ENCODE measurements at places on chromosomes 7 and 10.

DNA sequence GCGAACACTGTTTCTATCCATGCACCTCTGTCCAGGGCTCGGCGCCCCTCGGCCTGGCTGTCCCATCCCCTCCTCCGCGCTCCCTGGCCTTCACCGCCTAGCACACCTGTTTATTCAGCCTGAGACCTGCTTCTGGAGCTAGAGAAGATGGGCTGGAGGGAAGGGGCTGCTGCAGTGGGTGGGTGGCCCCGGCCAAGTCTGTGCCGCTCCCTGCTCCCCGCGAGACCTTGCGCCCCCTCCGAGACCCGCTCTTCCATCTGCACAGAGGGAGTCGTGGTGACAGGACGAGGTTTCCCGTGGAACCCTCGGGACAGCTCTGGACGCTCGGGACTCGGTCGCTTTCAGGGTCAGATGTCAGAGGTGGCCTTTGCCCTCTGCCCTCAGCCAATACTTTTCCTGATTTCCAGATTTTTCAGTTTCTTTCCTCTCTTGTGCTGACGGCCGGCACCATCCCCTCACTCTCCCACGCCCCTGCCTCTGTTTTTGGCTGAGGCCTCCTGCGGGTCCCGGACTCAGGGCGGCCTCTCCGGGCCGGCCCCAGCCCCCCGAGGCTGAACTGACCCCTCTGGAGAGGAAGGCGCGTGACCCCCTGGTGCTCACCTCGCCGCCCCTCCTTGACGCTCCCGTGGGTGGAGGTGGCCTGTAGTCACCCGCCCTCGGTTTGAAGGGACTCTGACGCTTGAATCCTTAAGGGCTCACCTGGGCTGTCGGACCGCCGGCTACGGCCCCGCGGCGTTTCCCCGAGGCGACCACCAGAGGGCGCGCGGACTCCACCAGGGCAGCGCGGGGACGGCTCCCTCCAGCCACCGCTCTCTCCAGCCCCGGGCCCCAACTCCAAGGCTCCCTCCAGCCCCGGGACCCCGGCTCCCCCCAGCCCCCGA is 15.6 kb downstream of the SHH start:
- no peak for DNase-seq

DNA sequence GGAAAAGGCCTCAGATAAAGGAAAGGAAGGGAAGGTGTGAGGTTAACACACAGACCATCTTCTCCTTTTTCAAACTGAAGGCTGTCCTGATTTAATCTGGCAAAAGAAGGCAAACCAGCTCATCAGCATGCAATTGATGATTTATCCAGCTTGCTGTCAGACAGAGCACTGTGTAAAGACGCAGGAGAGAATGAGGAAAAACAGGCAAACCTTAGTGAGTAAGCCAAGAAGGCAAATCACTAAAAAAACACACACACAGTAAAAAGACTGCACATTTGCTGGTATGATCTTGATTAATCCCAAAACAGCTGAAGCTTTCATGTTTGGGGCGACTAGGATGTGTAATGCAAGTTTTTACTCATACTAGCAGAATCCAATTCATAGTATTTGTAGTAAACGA is 65.8 kb upstream of the SKAP2 start:
- peak; percentile 37 for DNase-seq

- DNase-seq: peak; percentile 44
Observed at GRCh38 chr10:24254180-24254579, 45.2 kb downstream of the KIAA1217 start.

DNA sequence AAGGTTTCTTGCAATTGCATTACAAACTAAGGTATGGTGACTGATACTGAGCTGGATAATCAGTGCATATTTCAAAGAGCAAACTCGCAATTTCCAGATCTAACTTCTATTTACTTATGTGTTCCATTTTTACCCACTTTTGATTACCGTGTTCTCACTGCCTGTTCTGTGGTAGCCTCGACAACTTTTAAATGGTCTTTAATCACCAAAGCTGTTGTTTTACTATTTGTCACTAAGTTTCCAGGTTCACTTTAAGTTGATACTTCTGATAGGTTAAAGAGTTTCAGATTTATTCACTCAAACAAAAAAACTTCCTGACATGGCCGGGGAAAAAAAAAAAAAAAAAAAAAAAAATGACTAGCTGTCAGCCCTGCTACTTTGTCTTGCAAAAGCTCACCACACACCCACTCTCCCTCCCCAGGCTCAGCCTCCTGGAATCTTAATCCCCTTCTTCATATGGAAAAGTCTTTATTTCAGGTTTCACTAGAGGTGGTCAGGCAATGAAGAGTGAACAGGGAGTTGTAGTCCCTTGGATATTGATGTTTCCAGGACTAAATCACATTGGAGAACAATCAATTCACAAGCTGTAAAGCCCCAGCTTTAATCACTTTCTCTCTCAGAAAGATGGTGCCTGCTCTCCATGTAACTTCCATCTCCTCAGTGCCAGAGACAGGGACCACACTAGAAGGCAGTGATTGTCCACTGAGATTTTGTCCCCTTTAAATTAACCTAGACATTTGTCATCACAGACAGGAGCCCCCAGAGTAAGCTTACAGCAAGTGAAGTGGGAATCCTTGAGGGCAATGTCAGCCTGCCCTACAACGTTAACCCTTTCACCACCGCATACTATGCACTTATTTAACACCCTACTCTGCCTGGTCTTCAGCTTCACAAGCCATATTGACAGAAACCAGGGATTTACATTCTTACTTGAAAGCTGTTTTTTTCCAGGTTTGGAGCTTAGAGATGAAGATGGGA is 749.1 kb upstream of the SORCS1 start:
- no peak for DNase-seq

- peak; percentile 83 for DNase-seq
Observed at GRCh38 chr7:75905785-75906604, 9.0 kb upstream of the POR start.

DNA sequence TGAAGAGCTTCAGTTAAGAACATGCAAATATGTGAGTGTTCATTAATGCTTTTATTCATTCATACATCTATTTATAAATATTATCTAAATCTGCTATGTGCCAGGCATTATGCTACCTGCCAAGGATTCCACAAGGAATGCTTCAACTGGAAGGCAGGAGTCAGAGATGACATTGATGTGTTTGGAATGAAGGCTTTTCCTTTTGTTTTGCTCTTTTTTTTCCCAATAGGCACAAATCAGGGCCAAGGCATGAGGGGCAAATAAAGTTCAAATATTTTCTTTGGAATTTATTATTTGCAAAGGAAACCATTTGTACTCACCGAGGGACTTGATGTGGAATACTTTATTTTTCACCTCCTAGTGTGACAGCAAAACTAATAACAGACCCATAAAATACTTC is 530.3 kb downstream of the ARL4A start:
- DNase-seq: no peak

DNA sequence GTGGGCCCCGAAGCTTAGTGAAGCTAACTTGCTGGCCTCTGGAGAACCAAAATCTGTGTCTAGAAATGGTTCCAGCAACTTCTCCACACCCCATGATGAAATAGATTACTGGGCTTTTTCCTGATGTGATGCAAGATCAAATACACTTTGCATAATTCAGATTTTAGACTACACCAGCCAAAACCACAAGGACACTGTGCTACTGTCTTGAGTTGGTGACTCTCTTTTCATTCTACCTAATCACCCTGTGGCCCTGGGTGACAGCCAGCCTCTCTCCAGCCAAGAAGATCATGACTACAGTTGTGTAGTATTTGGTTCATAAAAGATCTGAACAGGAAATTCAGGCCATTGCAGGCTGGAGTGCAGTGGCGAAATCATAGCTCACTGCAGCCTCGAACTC is 22.2 kb downstream of the AZGP1 start:
- DNase-seq: peak; percentile 27

- peak; percentile 71 for DNase-seq
Observed at GRCh38 chr10:62244785-62245467, 23.7 kb downstream of the RTKN2 start.

DNA sequence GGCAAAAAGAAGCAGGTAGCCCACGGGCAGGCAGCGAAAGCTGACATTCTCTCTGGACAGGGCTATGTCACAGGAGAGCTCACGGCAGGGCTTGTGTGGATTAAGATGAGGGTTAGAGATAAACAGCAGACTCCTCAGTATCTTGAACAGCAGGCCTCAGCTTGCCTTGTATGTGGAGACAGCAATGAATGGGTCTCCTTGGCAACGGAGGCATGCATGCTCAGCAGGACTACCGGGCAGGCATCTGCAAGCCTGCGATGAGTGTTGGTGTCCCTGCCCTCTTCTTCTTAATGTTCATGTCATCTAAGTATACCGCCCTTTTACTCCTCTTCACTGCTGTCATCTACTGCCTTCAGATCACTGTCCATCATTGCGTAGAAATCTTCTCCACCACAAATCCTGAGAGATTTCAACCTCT is 81.9 kb upstream of the C1GALT1 start:
- no peak for DNase-seq

GRCh38 chr10:129968853-129969183 is 4.7 kb upstream of the EBF3 start:
- no peak for DNase-seq

- DNase-seq: no peak
Observed at GRCh38 chr7:11193888-11194287, 220.2 kb downstream of the PHF14 start.

GRCh38 chr7:46173476-46174195 is 252.6 kb upstream of the IGFBP3 start:
- DNase-seq: no peak

- DNase-seq: no peak
Observed at GRCh38 chr7:126541406-126541805, 711.3 kb downstream of the GRM8 start.

- DNase-seq: no peak
Observed at GRCh38 chr7:15581352-15581951, 19.6 kb upstream of the AGMO start.

GRCh38 chr7:36021917-36022550 is 131.0 kb upstream of the EEPD1 start:
- no peak for DNase-seq

DNA sequence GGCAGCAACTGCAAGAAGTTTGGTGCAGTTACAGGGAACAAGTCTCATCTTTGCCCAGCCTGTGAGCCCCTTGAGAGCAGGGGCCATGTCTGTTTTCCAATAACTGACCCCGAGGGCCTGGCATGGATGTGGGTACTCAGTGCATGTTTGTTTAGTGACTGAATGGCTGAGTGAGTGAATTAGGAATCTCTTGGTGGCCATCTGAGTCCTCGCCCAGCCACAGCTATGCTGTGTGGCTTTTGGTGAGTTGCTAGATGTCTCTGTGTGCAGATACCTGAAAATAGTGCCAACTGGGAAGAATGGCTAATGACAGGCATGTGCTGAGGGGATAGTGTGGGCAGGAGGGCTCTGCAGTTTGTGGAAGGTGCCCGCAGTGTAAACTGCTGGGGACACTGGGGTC is 54.4 kb upstream of the PCBD1 start:
- no peak for DNase-seq

GRCh38 chr10:62268027-62268398 is 631 bp downstream of the RTKN2 start:
- DNase-seq: no peak

- no peak for DNase-seq
Observed at GRCh38 chr10:50477287-50478203, 146.2 kb downstream of the SGMS1 start.

GRCh38 chr10:12707461-12708185 is 293.9 kb downstream of the CCDC3 start:
- DNase-seq: peak; percentile 72

DNA sequence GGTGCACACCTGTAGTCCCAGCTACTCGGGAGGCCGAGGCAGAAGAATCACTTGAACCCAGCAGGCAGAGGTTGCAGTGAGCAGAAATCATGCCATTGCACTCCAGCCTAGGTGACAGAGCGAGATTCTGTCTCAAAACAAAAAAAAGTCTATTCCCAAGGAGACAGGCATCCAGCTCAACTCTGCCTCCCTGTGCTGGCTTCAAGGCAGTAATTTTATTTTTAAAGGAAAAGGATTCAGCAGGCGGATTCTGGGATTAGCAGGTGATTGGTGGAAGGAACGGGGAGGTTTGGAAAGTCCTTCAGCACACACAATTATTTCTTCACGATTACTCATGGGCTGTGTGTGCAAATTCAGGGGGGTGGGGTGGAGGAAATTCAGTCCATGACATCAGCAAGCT is 242.9 kb downstream of the PAXIP1 start:
- no peak for DNase-seq

DNA sequence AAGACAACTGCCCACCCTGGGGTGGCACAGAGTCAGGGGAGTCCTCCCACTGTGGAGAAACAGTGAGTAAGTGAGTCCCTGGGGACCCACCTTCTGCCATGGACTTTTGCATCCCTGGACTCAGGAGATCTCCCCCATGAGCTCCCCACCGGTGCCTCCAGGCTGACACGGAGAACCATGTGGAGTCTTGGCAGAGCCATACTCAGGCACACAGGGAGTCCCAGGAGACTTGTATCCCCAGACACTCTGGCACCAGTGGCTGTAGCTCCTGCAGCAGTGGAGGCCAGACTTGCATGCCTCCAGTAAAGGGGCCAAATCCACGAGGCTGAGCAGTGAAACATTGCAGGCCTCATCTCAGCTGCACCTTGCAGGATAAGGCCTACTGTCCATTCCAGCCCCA is 791.4 kb downstream of the PCDH15 start:
- no peak for DNase-seq

DNA sequence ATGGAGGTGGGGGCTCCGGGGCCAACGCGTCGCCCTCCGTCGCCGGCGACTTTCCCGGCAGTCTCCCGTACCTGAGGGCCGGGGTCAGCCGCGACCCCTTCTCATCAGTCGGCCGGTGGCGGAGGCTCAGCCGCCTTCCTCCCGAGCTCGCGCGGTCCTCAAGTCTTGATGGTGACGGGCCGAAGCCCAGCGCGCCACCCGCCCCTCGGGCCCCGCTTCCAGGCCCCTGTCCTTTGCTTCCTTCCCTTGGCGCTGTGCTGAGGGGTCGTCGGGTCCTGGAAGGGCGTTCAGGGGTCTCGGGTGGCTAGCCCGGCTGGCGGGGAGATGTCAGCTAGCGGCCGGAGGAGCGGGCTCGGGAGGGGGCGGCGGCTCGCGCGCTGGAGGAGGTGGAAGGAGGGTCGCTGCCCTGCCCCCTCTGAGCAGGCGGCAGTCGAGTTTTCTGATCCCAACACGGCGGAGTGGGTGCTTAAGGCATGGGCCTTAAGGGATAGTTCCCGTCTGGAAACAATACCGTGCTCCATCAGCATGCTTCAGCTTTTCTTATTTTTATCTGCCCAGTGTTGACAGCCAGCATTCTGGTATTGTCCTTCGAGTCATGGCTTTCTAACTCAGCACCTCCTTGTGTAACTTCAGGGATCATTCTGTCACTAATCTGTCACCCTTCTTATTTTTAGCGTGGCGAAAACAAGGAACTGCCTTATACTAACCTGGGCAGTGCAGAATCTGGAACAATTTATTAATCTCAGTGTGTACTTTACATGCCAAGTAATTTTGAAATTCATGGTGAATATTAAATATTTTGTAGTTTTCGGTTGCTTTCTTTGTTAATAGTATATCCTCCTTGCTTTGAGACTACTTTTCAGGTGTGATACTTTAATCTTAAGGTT is 748 bp downstream of the PHTF2 start:
- DNase-seq: no peak

Measured in stromal cell of bone marrow (primary cell).